ENCODE measurements at places on chromosomes 16 and 17.

DNA sequence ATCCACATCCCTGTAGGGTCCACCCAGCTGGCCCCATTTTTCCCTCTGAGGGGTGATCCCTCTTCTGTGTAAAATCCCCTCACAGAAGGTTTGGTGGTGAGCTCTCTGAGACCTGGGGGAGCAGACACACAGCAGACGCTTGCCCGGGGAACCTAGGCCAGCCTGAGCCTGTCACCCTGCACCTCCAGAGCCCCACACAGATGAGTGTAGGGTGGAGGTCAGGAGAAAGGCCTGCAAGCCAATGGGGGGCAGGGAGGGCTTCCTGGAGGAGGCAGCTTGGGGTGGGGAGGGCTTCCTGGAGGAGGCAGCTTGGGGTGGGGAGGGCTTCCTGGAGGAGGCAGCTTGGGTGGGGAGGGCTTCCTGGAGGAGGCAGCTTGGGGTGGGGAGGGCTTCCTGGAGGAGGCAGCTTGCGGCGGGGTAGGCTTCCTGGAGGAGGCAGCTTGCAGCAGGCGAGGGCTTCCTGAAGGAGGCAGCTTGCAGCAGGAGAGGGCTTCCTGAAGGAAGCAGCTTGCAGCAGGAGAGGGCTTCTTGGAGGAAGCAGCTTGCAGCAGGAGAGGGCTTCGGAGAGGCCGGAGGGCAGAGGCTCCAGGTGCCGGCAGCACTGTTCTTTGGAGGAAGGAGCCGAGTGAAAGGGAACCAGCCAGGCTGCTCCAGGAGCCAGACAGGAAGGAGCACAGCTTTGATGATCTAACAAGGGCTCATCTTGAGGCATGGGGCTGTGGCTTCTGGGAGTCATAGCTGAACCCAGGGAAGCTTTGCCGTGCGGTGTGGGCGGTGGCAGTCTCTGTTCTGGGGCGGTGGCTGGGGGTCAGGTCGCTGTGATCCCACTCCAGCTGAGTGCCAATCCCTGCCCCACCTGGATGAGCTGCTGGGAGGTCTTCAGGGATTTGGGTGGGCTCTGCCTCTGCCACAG, 83.7 kb upstream of the ZNF469 start:
- DNase-seq = no peak

DNA sequence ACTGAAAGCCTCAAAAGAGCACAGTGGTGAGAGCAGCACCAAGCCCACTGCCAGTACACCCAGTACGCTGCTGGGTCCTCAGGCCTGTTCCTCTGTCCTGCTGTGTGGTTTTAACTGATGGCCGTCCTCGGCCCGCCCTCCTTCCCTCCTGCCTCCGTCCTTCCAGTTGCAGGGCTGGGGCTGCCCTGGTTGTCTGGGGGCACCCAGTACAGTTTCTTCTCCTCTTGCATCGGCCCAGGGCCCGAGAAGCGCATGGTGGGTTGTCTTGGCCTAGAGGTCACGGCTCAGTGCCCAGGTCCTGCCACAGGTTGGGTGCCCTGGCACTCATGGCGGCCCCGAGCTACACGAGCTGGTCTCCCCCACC, 70.8 kb upstream of the KCTD5 start:
- no peak for DNase-seq

- no peak for DNase-seq
Observed at GRCh38 chr16:89313583-89313982, 96.1 kb downstream of the ZNF778 start.

DNA sequence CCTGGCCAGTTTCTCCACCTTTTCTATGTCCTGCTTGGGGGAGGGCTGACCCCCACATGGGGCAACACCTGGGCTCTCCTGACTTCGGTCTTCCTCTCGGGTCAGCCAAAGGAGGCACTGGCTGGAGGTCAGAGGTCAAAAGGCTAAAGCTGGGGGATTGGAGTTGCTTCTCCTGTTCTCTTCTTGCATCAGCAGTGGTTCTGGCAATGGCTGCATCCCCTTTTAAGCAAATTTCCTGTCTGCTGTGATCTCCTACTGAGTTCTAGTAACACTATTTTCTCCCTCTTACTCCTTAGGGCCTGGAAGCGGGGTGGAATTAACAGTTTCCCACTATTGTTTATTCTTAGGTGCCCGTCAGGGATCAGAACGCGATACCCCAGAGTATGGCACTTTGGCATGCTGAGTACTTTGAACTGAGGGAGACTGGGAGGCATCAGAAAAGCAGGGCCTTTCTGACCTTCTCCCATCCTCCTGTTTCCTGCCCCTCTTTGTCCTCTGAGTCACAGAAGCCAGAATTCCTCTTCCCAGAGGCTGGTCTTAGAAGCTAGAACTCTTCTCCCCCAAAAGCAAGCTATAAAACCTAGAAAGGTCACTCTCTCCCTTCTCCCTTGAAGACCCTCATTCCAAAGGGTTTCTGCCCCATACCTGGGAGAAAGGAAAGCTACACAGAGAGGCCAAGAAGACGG, 268.2 kb downstream of the STX8 start:
- peak; percentile 2 for DNase-seq

GRCh38 chr17:81516439-81516838, 3.8 kb upstream of the ACTG1 start:
- DNase-seq = no peak

GRCh38 chr17:3167574-3167973, 29.7 kb upstream of the OR1A2 start:
- DNase-seq = no peak

DNA sequence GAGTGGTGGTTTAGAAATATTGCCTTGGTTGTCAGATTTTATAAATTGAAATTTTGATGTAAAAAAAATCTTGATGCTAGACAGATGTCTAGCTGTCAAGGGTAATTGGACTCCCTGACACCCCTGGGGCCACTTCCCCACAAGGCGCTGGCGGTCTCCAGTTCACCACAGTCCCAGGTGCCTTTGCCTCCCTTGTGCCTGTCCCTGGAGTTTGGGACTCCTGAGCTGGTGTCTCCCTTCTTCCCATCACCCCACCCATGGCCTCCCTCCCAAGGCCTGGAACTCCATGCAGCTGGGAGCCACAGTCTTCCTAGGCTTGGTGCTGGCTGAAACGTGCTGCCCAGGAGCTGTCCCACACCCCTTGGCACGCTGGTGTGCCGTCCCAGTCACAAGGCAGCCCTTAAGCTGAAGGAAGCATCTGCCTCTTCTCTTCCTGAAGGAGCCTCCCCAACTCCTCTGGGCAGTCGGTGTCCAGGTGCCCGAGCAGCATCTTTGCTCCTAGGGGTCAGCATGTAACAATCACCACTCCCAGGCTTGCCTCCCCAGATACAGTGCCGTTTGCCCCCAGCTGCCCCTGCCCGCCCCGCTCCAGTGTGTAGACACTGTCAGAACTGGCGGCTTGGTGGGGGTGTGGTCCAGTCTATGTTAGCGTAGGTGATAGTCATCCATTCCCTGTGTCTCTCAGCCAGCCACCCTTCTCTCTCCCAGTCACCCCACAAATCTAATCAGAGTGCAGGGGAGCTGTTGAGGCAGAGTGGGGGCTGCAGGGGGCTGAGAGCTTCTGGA, 26.2 kb downstream of the POLR3E start:
- no peak for DNase-seq

DNA sequence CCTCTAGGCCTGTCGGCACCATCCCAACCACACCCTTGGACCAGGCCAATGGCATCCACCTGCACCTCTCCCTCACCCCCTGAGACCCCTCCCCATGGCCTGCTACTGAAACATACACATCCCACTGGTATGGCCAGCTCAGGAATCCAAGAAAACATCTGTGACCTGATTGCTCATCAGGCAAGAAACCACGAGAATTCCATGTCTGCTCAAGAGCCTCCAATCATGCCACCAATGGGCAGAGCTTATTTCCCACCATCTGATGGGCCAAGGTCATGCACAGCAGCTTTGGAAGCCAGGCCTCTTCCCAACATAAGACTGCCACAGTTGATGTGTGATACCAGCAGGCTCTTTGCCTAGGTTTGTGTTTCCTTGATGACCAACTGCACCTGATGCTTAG, 190.1 kb downstream of the C16orf78 start:
- DNase-seq = no peak

GRCh38 chr17:3960764-3961163, 3.5 kb downstream of the ATP2A3 start:
- no peak for DNase-seq

DNA sequence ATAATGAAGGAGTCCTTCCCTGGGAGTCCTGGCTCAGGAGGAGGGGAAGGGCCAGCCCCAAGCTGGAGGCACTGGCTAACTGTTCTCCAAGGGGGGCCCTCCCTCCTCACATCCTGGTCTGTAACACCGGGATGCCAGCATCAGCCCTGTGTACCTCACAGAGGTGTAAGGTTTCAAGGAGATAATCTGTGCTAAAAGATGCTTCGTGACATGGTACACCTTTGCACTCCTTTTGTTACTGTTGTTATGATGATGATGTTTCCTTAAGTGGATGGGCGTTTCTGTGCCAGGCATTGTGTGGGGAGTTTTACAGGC, 236.7 kb upstream of the TNRC6C start:
- no peak for DNase-seq
